ENCODE measurements at places on chromosomes 4 and X.

DNA sequence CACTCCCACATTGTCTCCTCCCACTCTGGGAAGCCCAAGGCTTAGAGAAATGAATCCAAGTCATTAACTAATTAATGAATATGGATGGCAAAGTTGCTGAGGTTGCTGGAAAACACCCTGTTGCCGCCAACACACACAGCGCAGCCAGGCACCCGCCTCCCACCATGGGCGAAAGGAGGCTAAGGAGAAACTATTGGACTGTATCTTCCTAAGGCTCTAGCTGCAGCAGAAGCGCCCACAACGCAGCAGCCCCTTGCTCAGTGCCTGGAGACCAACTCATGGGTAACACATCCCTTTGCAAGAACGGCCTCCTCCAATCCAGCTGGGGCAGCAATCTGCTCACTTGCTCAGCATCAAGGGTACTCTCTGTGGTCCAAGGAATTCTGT, 34.2 kb downstream of the TSC22D3 start:
- no peak for DNase-seq

DNA sequence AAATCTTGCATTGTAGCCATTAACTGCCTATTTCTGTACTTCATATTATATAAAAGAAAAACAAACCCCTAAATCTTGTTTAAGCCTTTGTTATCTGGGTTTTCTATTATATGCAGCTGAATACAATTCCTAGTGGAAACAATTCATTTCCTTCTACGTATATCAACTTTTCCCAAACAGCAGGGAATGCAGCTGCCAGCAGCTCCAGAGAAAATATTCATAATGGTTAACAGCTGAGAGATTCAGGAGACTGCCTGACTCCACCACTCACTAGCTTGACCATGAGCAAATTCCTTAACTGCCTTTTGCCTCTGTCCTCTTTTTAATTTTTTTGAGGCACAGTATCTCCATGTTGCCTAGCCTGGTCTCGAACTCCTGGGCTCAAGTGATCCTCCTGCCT, 146.2 kb downstream of the SPATA18 start:
- no peak for DNase-seq

DNA sequence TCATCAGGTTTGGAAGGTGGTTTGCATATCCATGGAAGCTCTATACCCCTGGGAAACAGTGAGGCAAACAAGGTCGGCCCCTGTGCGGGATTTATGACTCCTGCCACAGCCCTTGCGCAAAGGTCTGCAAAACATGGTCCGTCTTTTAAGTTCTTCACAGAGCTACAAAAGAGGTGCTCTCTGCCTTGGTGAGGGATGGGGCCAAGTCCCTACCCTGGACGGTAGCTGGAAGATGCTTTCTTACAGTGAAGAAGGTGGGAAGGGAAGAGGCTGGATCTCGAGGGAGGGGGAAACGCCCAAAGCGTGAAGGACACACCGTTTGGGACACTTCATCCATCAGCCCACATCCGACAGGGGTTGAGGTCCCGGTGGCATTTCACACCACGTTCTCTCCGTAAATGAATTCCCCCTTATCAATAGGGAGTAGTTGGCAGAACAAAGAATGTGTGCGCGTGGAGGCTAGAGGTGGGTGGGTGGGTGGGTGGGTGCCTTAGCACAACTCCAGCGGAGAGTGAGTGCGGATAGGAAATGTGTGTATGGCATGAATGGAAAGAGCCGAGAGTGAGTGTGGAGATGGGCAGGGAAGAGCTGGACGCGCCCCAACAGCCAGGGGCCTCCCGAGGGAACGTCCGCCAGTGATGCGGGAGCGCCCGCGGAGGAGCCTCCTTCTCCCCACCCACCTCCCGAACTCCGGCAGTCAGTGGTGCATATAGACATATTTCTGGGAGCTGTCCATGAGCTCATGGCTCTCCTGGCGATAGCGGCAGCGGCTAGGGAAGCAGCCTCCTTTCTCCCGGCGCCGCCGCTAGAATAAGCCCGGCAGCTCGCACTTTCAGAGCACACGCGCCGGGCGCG, 68.3 kb downstream of the LARP7 start:
- DNase-seq = peak; percentile 77

DNA sequence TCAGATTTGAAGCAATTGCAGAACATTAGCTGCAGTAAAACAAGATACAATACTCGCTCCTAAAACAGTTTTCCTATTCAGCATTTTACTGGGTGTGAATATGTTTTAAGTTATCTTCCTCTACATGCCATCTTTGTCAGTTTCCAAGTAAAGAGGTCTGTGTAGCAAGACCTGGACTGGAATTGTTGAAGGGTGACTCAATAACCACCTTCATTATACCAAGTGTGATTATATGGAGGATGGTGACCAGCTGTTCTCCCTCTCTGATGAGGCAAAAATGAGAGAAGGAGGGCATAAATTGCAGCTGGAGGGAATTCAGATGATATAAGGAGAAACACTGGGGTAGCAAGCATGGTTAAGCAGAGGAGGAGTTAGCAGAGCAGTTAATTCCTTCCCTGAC, 922.1 kb upstream of the SLIT2 start:
- DNase-seq = peak; percentile 7

DNA sequence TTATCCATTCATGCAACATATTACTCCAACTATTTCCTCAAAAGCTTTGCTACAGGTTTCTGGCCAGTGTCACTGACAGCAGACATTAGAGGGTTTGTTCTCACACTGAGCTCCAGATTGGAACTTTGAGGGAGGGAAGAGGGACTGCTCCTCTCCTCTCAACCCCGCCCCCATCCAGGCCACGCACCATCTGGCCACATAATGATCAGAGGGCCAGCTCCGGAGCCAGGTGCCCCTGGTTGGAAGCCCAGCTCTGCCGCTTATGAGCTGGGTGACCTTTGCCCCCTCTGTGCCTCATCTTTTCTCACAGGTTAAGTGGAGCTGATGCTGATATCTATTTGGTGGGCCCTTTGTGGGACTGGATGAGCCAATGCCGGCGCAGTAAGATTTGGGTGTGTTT, 55.8 kb downstream of the C4orf50 start:
- no peak for DNase-seq

GRCh38 chrX:45850775-45851433, 650.2 kb upstream of the DIPK2B start:
- DNase-seq = peak; percentile 51

DNA sequence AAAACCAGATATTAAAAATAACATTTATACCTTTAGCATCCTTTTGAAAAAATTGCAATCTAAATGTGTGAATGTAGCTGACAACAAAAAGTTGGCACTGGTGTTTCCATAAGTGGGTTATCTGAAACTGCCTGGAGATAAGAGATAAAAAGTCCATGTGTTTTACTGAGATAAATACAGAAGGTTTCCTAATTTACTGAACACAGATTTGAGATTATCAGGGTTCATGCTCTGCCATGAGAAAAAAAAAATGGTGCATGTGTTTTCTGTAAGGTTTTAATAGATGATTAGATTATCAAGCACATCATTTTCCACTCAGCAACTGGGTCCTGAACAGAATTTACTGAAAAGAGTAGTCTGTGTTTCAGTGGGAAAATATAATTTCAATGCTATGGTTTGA, 326.2 kb upstream of the SLIT2 start:
- no peak for DNase-seq

- no peak for DNase-seq
These were observed 8.8 kb downstream of the FNIP2 start for GRCh38 chr4:158777423-158778155.

DNA sequence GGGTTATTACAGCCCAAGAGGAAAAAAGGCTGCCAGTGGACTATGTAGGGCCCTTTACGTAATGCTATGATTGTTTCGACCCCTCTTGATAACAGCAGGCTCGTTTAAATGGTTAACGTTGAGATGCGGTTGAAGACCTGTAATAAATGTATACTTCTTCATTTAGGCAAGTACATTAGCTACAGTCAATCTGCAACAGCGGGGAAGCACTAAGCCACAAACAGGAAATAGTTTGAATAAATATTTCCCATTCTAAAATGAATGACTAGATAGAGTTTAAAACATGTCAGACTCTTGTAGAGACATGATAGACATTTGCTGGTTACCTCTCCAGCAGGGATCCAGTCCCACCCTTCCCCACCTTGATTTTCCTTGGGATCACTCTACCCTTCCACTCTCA, 38.1 kb upstream of the STIM2 start:
- DNase-seq = no peak

GRCh38 chr4:1092026-1092982, 21.1 kb downstream of the RNF212 start:
- no peak for DNase-seq

DNA sequence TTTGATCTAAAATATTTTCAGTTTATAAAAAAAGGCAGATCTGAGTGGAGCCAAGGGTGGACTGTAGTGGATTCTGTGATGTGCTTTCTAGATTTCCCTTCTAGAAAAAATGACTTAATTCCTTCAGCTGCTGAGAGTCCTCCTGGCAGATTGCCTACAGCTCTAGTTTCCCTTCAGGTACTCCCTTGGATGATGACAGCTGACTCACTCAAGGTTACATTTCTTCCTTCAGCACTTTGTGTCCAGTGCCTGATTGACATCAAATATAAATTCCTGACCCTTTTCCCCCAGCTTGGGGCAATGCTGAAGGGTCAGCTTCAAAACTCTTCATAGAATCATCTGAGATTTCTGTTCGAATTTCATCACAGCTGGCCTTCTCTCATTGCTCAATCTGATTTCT, 161.7 kb downstream of the EMCN start:
- no peak for DNase-seq

DNA sequence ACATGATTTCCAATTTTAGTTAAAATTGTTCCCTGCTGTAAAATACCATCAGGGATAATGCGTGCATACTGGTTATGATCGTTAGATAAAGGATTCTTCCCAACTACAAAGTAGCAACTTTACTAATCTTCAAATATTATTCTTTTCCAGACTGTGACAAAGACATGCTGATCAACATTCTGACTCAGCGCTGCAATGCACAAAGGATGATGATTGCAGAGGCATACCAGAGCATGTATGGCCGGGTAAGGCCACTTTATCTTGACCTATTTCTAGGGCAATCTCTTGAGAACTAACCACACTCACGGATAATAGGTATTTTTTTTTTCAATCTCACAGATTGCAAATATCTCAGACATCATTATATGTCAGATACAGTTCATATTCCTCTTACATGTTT, 47.0 kb downstream of the ANXA10 start:
- DNase-seq = peak; percentile 59

- DNase-seq = no peak
These were observed 103.5 kb upstream of the PLAC1 start for GRCh38 chrX:134761788-134762187.

- DNase-seq = peak; percentile 46
These were observed 25.6 kb downstream of the SPATA18 start for GRCh38 chr4:52076731-52077130.

- DNase-seq = no peak
These were observed 95.2 kb downstream of the SORBS2 start for GRCh38 chr4:185716577-185717376.

GRCh38 chr4:174538123-174538875, 16.0 kb upstream of the HPGD start:
- DNase-seq = peak; percentile 39

DNA sequence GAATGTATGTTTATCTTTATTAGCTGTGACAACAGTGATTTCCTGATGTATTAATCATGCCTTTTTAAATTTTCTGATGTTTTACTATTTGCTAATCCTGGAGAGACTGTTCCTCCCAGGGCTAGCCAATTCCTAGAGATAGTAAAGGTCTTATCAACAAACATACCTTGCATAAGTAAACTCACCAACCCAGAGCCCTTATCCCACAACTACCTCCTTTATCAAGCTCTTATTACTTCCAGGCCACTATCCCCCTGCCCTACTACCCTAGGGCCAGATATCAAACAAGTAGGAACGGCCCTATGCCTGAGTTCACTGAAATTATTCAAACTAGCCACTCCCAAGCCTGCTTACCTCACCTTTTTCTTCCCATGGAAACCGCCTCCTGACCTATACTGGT, 58.2 kb upstream of the NPNT start:
- DNase-seq = no peak

DNA sequence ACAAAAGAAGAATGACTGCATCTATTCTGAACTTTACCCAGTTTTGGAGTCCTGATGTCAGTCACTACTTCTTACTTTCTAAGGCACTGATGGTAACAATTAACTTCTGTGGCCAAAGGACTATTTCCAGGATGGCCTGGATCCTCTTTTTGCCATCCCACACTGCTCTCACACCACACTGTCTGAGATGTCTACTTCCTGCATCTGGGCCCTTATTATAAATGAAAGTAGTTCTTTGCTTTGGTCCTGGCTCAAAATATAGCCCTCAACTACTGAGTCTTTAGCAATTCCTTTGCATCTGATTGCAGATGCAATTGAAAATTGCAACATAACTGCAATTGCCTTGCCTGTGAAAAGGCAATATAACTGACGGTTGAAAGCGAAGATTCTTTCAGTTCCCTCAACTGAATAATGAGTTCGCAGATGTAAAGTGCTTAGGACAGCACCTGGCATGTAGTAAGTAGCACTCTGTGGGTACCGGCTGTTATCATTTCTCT, 44.2 kb downstream of the COQ2 start:
- no peak for DNase-seq

GRCh38 chrX:115260330-115260729, 26.4 kb upstream of the LRCH2 start:
- DNase-seq = peak; percentile 49

DNA sequence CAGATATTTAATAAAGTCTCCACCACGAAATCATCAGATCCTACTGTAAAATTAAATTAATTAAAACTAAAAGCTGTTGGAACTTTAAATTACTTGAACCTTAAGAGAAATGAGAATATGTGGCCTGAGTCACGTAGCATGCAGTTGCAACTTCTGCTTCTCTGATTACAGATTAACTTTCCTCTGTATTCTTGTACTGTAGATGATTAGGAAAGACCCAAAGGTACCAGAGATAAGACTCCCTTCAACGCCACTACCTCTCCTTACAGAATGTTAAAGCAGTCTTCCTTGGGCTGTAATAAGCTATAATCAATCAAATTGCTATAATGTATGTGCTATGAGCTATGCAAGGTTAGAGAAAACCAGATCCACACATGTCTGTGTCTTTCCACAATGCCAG, 47.9 kb downstream of the FAM13A start:
- DNase-seq = no peak

DNA sequence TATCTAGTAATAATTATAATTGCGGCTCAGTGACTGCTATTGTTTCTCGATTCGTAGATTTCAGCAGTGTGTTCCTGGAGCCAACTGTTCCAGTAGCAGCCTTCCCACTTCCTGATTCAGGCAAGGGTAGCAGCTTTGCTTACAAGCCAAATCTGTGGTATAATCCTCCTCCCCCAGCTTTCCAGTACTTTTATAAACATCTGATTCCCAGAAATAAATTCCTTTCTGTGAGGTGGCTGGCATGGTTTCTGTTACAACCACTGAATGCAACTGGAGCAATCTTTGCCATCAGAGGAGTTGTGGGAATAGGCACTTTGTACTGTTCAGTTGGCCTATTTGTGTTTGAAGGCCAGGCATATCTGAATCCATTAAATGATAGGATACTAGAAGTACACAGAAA, 80.0 kb downstream of the GLRA3 start:
- DNase-seq = no peak

DNA sequence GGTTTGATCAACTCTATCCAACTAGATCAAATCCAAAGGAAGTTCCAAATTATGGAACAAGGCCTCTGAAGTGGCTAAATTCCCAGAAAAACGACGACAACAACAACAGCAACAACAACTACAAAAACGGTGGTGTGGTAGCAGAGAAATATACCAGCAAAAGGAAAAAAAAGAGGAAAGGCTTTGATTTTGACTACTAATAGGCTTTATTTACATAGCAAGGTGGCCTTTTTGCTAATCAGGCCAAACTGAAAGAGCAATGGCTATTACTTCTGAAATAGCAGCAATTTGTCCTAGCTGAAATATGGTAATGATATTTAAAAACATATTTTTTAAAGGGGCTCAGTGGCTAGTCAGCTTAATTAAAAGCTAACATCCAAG, 40.8 kb upstream of the TMPRSS11E start:
- DNase-seq = no peak
